Hematopoietic multipotent progenitor cell treated with erythropoietin and hydrocortisone succinate and interleukin-3 and kit ligand, for 4 days (in vitro differentiated cells): ENCODE measurements at places on chromosomes 16 and 17.

DNA sequence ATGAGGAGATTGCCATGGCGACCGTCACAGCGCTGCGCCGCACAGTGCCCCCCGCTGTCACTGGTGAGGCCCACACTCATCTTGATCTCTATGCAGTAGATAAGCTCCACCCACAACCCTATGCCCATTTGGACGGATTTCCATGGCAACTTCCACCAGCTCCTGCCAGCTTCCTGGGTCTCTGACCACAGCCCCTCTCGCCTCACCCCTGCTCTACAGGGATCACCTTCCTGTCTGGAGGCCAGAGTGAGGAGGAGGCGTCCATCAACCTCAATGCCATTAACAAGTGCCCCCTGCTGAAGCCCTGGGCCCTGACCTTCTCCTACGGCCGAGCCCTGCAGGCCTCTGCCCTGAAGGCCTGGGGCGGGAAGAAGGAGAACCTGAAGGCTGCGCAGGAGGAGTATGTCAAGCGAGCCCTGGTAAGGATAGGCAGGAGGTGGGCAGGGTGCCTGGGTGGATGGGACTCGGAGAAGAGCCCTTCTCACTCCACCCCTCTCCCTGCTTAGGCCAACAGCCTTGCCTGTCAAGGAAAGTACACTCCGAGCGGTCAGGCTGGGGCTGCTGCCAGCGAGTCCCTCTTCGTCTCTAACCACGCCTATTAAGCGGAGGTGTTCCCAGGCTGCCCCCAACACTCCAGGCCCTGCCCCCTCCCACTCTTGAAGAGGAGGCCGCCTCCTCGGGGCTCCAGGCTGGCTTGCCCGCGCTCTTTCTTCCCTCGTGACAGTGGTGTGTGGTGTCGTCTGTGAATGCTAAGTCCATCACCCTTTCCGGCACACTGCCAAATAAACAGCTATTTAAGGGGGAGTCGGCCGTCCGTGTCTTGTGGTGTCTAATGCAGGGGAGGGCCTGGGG is 4.3 kb downstream of the ALDOA start:
- peak; percentile 53 for DNase-seq

GRCh38 chr16:26959416-26960009 is 107.2 kb upstream of the C16orf82 start:
- DNase-seq = no peak

DNA sequence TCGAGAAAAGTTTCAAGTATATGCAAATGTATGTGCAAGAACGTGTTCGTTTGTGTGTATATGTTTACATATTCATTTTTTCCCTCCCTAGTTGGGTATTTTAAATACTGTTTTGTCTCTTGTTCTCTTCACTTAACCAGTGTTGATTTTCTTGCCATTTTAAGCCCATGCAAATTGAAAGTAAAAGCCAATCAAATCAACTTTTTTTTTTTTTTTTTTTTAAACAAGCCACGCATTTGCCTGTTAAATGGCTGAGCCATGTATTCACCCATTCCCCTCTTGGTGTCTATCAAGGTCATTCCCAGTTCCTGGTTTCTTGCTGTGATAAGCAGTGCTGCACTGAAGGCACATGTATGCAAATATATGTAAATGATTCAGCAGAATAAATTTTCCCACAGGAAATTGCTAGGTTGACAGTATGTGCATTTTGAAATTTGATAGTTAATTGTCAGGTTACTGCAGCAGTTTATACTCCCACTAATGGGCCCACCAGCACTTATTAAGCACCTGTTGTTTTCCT is 12.2 kb downstream of the ABCC1 start:
- DNase-seq = no peak

GRCh38 chr17:15944759-15945526 is at the start of gene ADORA2B:
ADORA2B (plus strand) TSS chr17:15945130; CDS start chr17:15945249, 119 bp downstream.
- peak; percentile 91 for DNase-seq

- DNase-seq = no peak
These were observed 3.2 kb upstream of the EIF5A start for GRCh38 chr17:7304179-7304578.

DNA sequence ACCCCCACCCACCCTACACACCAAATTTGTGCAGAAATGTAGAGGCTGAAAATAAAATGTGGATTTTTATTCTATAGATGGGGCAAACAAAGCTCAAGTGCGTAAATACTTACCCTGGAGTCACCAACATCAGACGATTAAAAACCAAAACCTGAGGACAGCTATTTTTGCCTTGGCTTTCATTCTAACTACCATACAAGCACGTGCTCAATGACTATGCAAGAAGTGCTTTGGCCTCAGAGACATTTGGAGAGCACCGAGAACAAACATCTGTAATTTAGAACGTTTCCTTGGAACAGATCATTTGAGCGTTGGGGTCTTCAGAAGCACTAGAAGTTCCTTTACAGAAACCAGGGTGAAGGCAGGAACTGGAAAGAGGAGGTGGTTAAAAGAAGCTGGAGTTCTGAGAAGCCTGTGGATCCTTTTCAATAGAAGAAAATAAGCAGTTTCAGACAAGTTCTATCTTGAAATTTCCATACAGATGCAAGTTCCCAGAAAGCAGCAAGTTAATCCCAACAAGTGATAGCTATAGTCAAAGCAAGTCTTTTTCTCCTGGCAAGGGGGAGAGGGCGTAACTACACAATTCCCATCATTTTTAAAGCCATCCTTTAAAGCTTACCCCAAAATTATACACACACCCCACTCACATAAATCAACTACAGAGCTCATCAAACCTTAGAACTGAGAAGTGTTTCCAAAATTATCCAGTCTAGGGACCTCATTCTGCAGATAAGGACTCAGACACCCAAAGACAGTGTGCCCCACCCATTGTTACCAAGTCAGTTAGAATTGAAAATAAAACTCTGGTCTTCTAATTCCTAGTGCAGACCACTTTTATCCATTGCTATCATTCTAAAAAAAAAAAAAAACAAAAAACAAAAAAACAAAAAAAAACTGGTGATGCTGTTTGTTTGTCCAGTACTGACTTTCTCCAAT is 29.6 kb upstream of the CDRT4 start:
- DNase-seq = peak; percentile 60

DNA sequence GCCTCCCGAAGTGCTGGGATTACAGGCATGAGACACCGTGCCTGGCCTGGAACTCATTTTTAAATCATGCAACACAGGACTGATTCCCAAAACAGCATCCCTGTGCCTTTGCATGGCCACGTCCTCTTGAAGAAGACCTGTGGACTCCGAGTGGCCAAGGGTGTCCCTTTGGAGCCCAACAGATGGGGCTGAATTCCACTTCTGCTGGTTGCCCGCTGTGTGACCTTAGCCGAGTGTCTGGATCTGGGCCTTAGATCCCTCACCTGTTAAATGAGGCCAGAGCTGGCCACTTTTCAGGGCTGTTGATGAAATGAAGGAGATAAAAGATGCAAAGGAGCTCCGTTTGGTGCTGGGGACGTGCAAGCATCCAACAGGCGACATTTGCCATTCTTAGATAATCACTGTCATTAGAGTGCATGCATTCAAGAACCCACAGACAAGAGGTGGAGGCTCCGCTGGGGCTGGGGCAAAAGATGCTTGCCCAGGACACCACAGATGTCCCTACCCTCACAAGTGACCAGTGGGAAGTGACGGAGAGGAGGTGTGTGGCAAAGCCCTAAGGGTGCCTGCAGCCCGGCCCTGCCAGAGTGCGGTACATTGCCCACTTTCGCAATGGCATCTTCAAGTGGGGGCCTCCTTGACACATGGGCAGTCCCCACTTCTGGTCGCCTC is 354.1 kb upstream of the TNRC6C start:
- no peak for DNase-seq

DNA sequence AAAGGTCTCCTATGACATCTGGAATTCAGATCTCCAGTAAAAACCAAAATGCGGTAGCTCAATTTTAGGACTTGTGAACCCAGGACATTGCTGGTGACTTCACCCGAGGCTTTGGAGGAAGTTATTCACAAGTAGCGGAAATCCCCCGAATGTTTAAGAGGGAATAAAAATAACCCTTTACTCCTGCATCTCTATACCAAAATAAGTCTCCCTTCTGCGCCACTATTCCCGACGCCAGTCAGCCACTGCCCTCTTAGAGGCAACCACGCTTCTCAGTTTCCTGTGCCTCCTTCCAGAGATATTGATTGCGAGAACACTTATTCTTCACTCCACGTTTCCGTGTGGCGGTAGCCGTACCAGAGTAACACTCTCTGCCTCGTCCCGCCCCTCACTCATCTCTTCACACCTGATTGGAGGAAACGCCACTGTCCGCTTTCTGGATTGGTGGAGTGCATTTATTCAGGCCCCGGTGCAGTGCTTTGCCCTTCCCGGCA is 27.4 kb downstream of the EMP2 start:
- DNase-seq = peak; percentile 59

DNA sequence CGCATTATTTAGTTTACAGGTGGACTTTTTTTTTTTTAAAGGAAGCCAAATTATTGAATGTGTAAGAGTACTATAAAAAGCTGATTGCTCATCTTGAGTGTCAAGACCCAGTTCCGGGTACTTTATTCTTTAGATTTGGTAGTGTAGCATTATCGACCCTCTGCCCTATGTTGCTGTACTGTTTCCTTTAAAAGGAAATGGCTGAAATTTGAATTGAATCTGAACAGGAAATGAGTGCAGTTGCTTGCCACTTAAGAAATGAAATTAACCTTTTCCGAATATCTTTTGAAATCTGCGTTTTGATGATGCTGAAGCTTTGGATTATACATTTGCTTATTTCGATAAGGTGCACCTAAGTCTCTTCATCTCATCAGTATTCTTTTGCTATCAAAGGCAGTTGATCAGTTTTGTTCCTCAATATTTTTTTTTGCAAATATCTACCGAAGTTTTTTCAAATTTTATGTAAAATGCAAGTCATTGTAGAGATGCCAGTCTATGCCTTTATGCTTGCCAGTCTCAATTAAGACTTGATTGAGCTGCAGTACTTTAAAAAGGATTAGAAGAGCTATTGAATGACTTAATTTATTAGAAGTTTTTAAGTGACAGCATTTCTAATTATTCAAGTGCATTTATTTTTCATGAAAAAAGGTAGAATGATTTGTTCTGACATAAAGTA is 1.8 kb downstream of the GGNBP2 start:
- peak; percentile 46 for DNase-seq

- DNase-seq = peak; percentile 18
These were observed 6.5 kb downstream of the PRSS27 start for GRCh38 chr16:2713523-2713922.

GRCh38 chr17:40443988-40444899 is 994 bp downstream of the IGFBP4 start:
- DNase-seq = no peak

GRCh38 chr16:30509081-30509765 is 17.1 kb downstream of the ZNF768 start:
- DNase-seq = peak; percentile 69

DNA sequence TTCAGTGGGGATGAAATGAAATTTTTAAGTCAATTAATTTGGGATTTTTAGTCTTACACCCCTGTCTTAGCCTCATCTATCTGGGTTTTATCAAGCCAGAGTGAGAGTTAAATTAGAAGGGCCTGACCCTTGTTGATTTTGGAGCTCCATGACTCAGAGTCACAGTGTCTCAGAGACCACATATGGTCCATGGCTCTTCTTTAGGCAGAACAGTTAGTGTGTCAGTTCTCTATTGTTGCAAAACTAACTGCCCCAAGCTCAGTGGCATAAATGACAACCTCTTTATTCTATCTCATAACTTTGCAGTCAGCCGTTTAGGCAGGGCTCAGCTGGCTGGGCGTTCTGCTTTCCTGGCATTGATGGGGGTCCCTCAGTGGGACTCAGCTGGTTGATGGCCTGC is 44.7 kb downstream of the IRF8 start:
- DNase-seq = peak; percentile 12

DNA sequence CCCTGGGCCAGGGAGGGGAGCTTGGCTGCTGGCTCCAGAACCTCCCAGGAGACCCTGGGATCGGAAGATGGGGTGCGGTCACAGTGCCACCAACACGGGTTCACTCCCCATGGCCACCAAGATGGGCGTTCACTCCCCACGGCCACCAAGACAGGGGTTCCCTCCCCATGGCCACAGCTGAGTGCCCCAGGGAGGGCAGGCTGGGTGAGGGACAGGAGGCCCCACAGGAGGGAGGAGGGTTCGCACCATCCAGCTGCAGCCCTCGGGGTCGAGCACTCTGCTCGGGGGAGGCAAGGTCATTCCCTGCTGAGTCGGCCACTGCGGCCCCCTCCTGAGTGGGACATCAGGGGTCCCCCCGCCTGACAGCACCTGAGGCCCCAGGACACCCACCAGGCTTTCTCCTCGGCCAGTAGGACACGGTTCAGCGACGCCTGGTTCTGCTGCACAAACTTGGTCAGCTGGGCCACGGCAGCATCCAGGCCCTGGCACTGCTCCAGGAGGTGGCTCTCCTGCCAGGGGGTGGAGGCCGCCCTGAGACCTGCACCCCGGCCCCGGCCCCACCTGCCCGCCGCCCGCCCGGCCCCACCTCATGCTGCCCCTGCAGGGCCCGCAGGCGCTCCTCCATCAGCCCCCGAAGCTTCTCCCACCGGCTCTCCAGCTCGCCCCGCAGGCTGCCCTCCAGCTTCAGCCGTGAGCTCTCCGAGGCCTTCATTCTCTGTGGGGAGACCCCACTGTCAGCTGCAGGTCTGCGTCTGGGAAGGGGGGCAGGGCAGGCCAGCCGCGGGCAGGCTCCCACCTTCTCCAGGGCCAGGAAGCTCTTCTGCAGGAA is 5.9 kb downstream of the CCDC154 start:
- DNase-seq = no peak

GRCh38 chr16:88497561-88498462 is 44.7 kb downstream of the ZFPM1 start:
- DNase-seq = peak; percentile 93

DNA sequence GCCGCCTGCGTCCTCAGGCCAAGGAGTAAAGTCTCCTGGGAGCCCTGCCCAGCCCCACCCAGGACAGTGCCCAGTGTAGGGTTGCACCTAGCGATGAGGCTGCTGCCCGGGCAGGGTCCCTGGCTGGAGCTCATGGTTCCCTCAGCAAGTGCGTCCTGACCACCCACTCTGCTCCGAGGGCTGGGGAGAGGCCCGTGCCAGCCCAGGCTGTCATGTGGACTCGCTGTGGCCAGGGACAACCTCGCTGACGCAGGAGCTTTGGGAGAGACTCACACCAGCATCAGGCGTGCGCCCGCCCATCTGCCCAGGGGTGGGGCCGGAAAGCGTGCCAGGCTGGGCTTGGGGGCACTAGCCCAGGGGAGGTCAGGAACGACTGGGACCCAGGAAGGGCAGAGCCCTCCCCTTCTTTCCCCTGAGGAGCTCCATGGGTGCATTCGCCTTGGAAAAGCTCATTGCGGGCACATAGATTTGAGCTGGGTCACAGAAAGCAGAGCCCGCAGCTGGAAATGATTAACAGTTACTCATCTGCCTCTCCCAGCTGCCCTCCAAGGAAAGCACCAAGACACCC is 19.7 kb downstream of the DPEP1 start:
- DNase-seq = no peak

DNA sequence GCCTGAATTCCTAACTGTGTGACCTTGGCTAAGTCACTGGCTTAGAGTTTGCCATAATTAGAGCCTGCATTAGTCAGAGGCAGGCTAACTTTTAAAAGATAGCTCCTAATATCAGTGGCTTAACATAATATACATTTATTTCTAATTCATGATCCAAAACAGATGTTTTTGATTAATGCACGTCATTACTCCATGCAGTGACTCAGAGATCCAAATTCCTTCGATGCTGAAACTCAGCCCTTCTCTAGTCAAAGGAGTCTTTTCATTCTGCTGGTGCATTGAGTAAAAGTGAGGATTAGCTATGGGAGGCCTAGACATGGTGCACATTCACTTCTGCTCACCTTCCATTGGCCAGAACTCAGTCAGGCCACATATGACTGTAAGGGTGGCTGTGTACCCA is 49.8 kb downstream of the IRX3 start:
- no peak for DNase-seq
